ENCODE measurements at places on chromosomes 1 and 21.
A peak's percentile ranks its signal among the peaks of the same experiment; 100 is the strongest.

DNA sequence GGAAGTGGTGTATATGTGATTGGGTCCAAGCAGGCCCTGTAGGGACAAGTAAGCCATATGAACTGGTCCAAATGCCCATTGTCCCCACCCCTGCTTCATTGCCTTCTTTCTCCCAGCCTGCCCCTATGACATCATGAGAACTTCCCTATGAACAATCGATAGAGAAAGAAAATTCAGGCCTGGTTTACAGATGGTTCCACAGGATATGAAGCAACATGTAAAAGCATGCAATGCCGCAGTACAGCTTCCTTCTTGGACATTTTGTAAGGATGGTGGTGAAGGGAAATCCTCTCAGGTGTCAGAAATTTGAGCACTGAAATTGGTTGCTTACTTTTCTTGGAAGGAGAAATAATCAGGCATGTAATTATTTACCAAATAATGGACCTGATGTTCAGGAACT, 581.7 kb downstream of the MRPL39 start:
- no peak for DNase-seq

DNA sequence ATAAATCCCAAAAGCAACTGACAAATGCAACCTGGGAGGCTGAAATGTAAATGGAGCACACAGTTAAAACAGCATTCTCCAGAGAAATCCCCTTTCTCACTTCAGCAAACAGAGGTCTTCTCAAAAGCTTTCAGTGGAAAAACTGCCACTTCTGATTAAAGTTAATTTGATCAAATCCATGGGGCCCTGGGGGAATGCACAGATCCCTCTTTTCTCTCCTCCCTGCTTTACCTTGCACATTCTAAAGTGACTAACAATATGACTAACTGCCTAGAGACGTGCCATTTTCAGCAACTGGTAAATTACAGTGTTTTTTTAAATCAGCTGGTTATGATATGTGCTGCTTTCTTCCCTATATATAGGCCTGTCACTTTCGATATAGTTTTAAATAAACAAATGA, 142.5 kb downstream of the RERE start:
- DNase-seq, result no peak

- DNase-seq, result peak; percentile 49
Measured at GRCh38 chr1:28417441-28417922, 47.9 kb downstream of the PHACTR4 start.

GRCh38 chr1:8370905-8371315, 53.0 kb downstream of the SLC45A1 start:
- no peak for DNase-seq

DNA sequence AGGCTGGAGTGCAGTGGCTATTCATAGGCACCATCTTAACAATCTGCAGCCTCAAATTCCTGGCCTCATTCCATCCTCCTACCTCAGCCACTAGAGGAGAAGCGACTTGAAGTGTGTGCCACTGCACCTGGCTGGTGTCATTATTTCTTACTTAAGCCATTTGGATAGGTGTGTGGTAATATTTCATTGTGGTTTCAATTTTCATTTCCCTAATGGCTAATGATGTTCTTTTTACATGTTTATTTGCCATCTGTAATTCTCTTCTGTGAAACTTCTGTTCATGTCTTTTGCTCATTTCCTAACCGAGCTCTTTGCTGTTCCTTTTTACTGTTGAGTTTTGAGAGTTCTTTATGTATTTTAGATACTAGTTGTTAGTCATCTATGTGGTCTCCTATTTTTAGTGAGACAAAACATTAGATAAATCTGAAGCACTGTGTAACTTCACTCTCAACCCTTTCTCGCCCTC, 66.8 kb downstream of the SLC27A3 start:
- no peak for DNase-seq

DNA sequence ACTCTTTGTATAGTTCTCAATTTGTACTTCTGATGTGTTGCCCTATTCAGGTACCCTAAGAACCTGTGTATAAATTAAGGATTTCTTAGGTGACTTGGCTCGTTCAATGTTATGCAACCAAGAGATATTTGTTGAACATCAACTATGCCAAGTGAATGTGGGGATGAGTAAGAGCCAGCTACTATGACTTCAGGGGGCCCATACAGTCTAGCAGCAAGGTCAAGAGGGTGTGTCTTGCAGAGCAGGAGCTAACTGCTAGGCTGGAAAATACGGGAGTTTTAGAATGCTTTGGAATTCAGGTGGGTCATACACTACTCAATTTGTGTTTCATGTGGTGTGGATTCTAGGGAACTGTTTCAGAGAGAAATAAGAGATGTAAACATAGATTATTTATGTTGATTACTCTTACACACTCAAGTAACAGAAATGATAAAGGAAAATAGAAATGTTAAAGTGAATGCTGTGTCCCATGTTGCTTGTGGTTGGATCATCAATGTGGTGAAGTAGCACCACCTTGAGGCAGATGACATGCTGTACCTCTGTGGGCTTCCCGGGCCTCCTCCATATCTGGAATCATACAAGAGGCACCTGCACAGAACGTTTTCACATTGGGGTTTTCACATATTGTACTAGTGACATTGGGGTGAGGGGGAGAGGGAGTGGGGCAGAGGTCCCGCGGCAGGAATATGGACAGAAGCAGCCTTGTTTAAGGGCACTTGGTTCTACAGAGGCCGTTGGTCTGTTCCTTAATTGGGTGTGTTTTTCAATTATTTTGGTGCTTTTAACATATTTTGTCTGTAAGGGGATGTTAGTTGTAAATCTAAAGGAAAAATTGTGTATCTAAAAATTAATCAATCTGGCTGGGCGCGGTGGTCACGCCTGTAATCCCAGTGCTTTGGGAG, 12.4 kb downstream of the ARPC5 start:
- peak; percentile 42 for DNase-seq

GRCh38 chr1:17700945-17701810, 54.0 kb upstream of the ACTL8 start:
- DNase-seq, result no peak

DNA sequence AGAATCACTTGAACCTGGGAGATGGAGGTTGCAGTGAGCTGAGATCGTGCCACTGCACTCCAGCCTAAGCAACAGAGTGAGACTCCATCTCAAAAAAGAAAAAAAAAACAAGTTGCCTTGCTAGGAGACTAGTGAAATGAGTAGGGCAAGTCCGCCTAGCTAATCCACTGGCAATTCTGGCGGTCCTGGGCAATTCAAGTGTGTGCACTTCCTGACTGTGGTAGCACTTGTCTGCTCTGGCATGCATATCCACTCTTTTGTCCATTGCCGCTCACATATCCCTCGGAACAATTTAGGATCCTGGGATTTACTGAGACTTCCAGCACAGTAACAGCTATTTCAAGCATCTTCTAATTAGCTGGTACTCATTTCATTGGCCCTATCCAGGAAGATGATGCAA, 426.3 kb upstream of the ADGRL2 start:
- DNase-seq, result no peak

DNA sequence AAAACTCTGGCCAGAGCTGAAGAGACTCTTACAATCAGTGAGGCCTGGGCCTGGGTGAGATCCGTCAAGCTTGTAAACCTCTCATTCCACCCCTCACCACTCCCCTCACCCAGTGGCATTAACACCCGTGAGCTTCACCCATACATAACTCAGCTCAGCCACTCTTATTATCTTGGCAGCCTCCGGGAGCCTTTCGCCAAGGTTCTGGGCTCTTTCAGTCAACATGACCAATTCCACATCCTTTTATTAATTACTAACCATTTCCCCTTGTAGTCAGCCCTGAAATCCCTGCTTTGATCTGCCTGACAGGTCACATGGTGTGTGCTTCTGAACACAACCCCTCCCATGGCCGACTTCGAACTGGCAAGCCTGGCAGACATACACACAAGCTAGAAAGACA, 134.8 kb downstream of the SETD4 start:
- DNase-seq, result peak; percentile 24

- no peak for DNase-seq
Measured at GRCh38 chr1:196091397-196092135, 516.7 kb downstream of the KCNT2 start.

DNA sequence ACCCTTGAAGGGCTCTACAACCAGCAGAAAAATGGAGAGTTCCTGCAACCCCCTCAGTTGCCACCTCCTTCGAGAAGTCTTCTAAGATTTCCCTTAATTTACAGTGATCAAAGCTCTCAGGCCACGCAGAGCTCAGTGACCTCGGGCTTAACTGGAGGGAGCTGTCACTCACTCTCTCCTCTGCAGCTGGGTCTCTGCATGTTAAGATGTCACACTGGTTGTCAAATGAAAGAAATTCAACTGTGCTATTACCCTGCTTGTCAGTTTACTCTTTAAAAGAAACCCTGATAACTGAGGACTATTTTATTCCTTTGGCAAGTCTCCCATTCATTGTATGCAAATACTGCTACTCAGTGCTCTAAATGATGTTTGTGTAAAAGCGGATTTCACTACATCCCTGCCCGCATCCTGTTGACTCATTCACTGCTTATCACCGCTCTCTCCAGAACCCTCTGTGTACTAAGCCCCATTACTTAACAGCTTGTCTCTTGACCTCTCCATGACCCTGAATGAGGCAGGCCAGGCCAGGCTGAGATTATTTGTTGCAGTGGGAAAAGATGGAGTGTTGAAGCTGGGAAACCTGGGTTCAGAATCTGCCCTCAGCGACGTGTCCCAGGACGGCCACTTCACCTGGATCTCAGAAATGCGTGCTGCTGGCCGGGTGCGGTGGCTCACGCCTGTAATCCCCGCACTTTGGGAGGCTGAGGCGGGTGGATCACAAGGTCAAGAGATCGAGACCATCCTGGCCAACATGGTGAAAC, 13.7 kb downstream of the DHRS3 start:
- peak; percentile 85 for DNase-seq

GRCh38 chr21:35521852-35522505, 472.9 kb upstream of the RUNX1 start:
- DNase-seq, result no peak

GRCh38 chr1:23103001-23103889, 65.4 kb downstream of the LUZP1 start:
- no peak for DNase-seq

- no peak for DNase-seq
Measured at GRCh38 chr1:208951908-208952307, 631.6 kb upstream of the CAMK1G start.

- DNase-seq, result no peak
Measured at GRCh38 chr1:98827041-98827440, 165.5 kb downstream of the SNX7 start.

DNA sequence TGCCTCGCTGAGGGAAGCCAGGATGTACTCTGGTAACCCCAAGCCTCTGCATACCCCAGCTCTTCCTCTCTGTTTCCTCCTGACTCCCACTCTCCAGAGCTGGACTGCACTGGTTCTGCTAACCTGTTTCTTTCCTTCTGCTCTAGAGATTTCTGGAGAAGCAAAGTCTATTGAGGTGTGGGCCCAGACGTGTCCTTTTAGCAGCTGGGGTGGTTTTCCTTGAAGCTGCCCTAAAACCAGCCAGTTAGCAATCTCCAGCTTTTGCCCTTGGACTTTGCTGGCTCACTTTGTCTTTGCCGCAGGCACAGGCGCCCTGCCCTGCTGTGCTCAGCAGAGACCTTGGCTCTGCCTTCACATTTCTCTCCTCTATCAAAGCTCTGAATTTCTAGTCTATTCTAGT, 171.8 kb upstream of the IVNS1ABP start:
- no peak for DNase-seq

DNA sequence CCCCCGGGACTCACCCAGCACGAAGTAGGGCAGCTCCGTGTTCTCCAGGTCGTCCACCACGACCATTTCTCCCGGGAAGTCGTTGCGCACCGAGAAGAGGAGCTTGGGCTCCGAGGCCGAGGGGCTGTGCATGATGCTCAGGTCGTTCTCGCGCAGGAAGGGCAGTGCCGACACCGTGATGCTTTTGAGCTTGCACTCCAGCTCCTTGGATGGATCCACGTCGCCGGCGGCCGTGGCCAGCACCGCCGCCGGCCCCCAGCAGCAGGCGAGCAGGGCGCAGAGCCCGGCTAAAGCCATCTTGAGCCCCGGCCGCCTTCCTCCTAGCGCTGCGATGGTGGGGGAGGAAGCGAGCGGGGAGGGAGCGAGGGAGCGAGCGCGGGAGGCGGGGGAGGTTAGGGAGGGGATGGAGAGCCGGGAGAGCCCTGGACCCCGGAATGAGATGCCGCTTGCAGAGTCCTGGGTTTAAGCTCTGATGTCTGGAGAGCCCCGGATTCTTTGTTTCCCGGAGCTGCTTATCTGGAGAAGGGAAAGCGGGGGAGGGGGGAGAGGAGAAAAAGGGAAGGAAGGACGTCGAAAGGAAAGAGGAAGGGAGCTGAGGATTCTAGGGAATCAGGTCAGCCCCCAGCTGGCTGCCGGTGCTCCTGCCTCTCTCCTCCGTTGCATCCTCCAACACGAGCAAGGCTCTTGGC, at the start of gene ASTN1:
ASTN1 (minus strand) TSS at position 333 of the 689 bp plus-strand sequence; CDS start at position 297, 36 bp downstream.
- peak; percentile 42 for DNase-seq

- peak; percentile 53 for DNase-seq
Measured at GRCh38 chr1:157496121-157496526, 56.2 kb downstream of the FCRL5 start.

GRCh38 chr21:37435120-37435519, 68.5 kb downstream of the DYRK1A start:
- DNase-seq, result peak; percentile 73

DNA sequence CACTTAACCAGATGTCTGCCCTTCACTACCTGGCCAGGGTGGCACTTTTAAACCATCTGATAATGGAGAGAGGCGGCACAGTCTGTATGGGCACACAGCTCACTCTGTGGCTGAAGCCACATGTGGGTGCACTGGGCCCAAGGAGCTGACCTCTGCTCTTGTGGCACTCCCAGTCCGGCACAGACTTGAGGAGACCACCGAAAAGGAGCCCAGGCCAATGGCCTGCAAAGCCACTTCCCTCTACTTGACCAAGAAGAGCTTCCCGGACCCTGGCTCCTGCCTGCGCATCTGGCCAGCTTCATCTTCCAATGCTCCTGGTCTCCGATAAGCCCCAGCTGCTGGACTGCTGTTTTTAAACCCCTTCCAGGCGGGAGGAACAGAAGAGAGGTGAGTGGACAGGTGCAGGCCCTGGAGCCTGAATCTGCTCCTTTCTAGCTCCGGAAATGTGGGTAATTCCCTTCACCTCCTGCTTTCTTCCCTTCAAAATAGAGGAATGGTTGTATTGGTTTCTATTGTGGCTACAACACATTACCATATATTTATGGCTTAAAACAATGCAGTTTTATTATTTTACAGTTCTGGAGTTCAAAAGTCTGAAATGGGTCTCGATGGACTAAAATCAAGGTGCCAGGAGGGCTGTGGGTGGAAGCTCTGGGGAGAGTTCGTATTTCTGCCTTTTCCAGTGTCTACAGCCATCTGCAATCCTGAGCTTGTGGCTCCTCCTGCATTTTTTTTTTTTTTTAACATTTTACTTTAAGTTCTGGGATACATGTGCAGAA, 11.6 kb downstream of the GNG4 start:
- no peak for DNase-seq

GRCh38 chr1:100517515-100517914, 20.4 kb upstream of the GPR88 start:
- no peak for DNase-seq

DNA sequence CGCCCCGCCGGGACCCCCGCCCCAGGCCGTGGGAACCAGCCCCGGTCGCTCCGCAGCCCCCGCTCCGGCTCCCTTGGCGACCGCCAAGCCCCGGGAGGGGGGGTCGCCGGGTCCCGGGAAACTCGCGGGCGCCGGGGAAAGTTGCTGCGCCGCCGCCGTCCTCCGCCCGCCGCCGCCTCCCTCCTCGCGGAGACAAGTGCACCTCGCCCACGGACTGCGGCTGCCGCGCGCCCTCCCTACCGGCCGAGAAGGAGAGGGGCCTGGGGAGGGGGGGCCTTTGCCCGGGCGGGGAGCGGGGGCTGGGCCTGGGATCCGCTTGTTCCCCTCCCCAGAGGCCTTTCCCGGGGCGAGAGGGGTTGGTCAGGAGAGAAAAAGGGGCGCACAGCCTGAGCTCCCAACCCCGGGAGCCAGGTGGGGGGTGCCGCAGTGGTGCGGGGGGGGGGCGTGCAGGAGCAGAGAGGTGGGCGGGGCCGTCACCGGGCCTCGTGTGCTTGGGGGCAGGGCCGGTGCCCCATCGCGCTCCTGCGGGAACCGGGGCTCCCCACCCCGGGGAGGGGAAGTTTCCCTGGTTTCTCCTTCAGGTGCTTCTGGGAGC, 592 bp downstream of the AGRN start:
- DNase-seq, result peak; percentile 27
